Thymus (tissue), 14 donors: ENCODE measurements at places on chromosomes 3 and 15. TPM values are rescaled to one million over a fixed set of nuclear protein-coding genes. Genes with fewer than 3 reads are reported as not detected.

The RSL24D1 gene
- polyA plus RNA-seq, result 131 TPM

The GTPBP8 gene
- 13.2 TPM for polyA plus RNA-seq

The EBLN2 gene
- polyA plus RNA-seq, result 0.94 TPM

The MYO5C gene
- polyA plus RNA-seq, result 3.0 TPM

The FGF12 gene
- 1.1 TPM for polyA plus RNA-seq

The VPS33B gene
- 19.0 TPM for polyA plus RNA-seq

The GXYLT2 gene
- polyA plus RNA-seq, result 2.9 TPM

DNA sequence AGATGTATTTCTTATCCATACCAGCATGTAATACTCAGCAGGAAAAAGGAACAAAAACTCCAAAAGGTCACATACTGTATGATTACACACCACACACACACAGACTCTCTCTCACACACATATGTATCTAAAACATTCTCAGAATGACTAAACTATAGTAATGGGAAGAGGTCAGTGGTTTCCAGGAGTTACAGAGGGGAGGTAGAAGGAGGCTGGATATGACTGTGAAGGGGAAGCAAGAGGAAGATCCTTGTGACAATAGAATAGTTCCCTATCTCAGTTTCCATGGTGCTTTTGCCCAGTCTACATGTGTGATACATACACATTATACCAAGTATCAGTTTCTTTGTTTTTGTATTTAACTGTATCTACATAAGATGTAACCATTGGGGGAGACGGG lies 190.1 kb downstream of the IL5RA start:
- no peak for DNase-seq

DNA sequence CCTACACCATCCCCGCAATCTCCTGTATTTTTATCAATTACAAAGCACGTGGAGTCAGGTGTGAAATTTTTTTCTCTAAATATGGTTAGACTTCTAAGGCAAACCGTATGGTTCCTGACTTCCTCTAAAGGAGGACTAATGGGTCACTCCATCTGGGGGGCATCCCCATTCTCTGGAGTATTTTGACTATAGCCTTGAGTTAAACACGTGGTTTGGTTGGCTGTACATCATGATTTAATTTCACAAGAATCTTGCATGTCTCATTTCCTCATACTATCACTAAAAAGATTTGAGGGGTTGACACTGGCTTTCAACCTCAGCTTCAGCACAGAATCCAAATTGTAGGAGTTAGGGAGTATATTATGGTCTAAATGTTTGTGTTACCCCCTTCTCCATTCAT lies 25.3 kb upstream of the ZNF770 start:
- no peak for DNase-seq

DNA sequence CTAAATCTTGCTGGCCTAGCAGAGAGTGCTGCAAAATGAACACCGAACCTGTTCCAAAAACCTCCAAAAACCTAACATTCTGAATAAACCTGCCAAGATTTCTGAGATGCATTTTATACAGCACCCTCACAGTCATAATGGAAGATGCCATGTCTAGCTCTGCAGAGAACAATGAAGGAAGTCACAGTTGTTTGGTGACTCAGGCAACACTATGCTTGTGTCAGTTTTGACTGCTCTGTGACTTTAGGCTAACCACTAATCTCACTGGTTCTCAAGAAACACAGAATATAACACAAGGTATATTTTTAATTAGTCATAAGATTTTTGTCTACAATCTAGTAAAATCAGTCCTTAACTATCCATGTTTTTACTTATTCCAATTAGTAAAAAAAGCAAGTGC lies 606.6 kb downstream of the TBL1XR1 start:
- DNase-seq, result no peak

GRCh38 chr15:89028036-89028435 lies 60.2 kb upstream of the ABHD2 start:
- no peak for DNase-seq

GRCh38 chr15:69729167-69729748 lies 276.6 kb downstream of the RPLP1 start:
- no peak for DNase-seq

DNA sequence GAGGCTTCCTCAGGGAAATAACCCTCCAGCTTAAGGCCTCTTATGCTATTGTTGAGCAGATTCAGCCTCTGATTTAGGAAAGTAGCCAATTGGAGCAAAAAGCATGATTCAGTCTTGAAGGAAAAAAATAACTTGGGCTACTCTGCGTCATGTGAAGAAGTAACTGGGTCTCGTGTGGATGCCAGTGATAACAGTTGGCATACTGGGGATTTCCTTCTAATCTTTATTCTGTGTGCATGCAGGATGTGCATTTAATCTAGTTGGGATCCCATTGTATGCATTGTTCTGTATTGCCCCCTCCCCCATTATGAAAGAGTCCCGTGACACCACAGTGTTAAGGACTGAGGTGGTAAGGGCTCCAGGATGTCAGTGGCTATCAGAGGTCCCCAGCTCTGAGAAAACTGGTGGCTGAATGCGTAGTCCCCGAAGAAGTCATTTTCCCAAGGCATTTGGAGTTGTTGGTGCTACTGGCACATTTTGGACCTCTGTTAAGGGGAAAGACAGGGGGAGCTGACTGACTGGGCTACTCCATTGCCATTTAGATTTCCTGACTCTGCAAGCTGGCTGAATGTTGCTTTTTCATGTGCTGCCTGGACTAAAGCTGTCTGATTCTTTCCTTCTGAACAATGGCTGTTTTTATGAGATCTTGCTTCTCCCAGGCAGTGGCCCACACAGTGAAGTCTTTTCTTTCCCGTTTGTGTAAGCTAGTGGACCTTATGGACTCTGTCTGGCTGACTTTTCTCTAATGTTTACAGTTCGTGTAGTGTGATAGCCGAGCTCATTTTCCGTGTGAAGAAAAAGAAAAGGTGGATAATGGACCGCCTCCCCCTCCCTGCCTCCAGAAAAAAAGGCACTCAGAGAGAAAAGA lies 38.4 kb upstream of the TRAK1 start:
- DNase-seq, result no peak

DNA sequence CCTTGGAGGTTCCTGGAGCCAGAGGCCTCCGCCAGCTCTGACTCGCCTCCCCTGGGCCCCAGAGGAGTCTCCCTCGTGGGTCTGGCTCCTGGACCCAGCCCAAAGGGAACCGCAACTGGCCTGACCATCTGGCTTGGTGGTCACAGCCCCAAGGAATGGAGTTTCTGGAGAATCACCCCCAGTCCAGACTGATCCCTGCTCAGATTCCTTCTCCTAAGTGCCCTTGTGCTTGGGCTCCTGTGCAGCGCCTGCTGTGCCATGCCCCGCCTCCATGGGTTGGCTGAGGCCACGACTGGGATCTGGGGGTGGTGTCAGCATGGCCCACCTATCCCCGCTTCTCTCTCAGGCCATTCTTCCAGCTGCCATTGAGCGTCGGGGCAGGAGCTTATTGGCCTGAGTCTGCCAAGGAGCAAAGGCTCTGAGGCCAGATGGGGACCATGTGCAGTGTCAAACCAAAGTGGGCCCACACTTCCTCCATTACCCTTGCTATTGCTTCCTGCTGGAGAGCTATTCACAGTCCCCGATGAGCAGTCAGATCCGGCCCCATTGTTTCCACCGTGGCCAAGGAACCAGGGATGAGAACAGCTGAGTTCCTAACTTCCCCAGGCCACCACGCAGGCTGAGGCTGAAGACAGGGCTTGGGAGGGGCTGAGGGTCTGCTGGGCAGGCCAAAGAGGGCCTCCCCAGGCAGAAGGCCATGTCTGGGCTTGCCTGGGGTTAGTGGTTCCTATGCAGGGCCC lies 19.0 kb downstream of the CSPG4 start:
- DNase-seq, result no peak

GRCh38 chr15:92938387-92938786 lies 38.3 kb downstream of the CHD2 start:
- DNase-seq, result no peak

- no peak for DNase-seq
Observed at GRCh38 chr3:8112587-8112986, 389.0 kb upstream of the LMCD1 start.

- DNase-seq, result no peak
Observed at GRCh38 chr15:72113347-72114031, 4.5 kb downstream of the MYO9A start.

DNA sequence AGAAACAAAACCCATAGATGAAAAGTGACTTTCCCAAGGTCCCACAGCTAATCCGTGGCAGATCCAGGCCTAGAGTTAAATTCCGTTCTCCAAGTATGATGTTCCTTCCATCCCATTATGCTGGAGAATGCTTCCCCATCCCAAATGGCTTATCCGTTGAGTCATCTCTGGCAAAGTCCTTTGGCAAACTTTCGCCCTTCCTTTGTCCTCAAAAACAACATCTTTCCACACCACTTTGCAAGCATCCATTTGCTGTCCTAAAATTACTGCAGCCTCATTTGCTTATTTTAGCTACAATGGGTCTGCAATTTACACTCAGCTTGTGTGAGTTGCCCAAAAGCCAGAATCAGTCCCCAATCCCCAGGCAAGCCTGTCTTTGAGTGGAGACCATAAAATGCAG lies 304.0 kb upstream of the TLE3 start:
- DNase-seq, result no peak

- no peak for DNase-seq
Observed at GRCh38 chr3:4313606-4314293, 10.6 kb downstream of the SETMAR start.

- DNase-seq, result no peak
Observed at GRCh38 chr3:197880491-197881269, 69.3 kb upstream of the RPL35A start.

- no peak for DNase-seq
Observed at GRCh38 chr3:36827133-36827532, 62.8 kb upstream of the DCLK3 start.

GRCh38 chr15:64892847-64893403 lies 18.8 kb upstream of the ANKDD1A start:
- no peak for DNase-seq

GRCh38 chr15:101137312-101137940 lies 114.4 kb downstream of the CHSY1 start:
- DNase-seq, result no peak

GRCh38 chr3:133490468-133491351 lies 82.8 kb upstream of the CDV3 start:
- peak; percentile 86 for DNase-seq

- DNase-seq, result peak; percentile 31
Observed at GRCh38 chr15:52780172-52780980, 9.8 kb downstream of the ONECUT1 start.

- no peak for DNase-seq
Observed at GRCh38 chr3:158569794-158570193, 1.2 kb upstream of the MLF1 start.

DNA sequence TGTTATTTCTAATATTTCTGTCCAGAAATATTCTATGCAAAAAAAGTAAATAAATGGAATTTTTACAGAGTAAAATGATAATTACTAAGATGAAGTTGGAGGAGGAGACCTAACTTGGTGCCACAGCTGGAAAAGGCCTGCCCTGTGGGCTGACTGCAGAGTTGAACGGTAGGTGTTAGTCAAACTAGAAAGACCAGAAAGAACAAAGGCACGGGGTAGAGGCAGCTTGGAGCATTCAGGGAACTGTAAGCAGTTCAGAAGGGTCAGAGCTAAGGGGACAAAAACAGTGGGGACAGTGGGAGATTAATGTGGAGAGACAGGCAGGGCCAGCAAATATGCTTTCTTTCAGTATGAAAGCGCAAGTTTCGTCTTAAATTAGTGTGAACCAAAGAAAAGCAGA lies 39.3 kb upstream of the PTPRG start:
- no peak for DNase-seq

DNA sequence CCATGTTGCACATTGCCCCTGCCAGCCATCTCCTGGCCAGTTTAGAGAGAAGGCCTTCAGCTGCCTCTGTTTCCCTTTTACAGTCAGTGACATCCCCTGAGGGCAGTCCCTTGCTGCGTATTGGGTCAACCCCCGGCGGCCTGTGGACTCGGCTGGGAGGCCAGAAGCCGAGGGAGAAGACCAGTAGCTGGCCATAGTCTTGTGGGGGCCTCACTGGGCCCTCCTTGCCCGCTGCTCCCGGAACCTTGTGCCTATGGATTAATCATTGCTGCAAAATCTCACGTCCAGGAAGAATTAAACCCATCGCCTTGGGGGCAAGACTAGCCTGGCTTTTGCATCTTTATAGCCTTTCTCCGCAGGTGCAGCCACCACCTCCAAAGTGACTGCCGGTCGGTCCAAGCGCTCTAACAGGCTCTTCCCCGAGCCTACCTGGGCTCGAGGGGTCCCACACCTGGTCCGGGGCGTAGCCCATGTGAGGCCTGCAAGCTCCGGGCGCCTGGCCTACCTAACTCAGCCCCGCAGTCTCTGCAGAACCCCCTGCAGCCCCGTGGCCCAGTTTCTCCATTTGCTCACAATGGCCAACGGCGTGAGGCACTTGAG lies 870 bp upstream of the CHAC1 start:
- DNase-seq, result no peak

- DNase-seq, result no peak
Observed at GRCh38 chr15:22939051-22939450, 41.1 kb downstream of the CYFIP1 start.

- no peak for DNase-seq
Observed at GRCh38 chr3:127786353-127787070, 35.8 kb downstream of the MGLL start.
